CMK (cell line): ENCODE measurements at places on chromosomes 16 and 17.

- no peak for DNase-seq
Measured at GRCh38 chr16:280005-280460, 358 bp upstream of the ARHGDIG start.

DNA sequence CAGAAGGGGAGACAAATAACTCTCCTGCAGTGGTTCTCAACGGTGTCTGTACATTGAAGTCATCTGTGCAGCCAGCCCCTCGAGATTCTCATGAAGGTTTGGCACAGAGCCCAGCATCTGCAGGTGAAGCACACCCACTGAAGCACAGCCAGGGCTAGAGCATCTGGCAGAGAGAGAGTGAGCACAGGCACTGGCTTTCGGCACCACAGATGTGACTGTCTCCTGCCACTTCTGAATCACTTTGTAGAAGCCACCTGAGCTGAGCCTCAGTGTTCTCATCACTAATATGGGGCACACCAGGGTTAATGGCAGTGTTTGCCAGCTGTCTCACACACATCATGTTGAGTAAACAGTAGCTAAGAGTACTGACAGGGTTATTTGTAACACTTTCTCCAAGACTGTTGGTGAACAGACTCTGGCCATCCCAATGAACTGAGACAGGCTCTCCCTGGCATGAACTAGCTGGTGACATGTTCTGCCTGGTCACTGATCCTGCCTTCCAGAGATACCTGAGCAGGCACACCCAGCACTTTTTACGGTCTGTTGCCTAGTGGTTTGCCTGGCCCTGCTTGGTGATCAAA lies 10.9 kb downstream of the HSPB9 start:
- no peak for DNase-seq

- no peak for DNase-seq
Measured at GRCh38 chr16:49688036-49688697, 167.7 kb downstream of the ZNF423 start.

GRCh38 chr16:2795395-2796143 lies 2.7 kb upstream of the PRSS41 start:
- DNase-seq: no peak
